Left ventricle myocardium inferior (tissue), 1 donor: ENCODE measurements at places on chromosomes 6 and 20.

DNA sequence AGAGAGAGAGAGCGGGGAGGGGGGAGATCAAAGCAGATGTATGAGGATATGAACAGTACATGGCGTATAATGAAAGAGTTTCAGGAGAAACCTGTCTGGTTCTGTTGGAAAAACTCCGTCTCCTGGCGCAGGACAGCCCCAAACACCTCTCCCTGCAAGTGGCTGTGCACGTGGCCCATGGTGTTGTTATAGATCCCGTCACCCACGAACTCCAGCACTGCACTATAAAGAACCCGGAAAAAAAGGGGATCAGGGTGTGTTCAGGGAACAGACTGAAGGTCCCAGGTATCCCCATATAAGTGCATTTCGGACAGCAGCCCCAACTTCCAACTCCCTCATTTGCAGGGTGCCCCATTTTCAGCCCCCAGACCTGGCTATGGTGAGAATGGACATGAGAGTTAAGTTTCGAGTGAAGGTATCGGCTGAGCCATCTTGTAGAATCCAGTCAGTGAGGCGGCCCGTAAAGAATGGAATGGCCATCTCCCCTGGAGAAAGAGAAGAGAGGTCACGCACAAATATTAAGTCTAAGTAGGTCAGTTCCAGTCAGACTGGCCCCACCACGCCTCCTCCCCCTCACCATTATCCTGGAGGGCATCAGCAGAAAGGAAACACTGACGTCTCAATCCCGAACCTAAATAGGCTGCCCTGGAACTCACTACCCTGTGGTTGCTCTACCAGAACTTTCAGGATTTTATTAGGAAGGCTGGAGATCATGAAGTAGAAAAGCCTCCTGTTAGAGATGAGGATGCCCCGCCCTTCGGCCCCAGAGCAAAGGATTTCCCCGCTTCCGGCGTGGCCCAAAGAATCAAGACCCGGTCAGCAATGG lies 1.3 kb downstream of the TAP1 start:
- peak; percentile 42 for DNase-seq

GRCh38 chr6:97394160-97394748 lies 111.2 kb upstream of the MMS22L start:
- no peak for DNase-seq

DNA sequence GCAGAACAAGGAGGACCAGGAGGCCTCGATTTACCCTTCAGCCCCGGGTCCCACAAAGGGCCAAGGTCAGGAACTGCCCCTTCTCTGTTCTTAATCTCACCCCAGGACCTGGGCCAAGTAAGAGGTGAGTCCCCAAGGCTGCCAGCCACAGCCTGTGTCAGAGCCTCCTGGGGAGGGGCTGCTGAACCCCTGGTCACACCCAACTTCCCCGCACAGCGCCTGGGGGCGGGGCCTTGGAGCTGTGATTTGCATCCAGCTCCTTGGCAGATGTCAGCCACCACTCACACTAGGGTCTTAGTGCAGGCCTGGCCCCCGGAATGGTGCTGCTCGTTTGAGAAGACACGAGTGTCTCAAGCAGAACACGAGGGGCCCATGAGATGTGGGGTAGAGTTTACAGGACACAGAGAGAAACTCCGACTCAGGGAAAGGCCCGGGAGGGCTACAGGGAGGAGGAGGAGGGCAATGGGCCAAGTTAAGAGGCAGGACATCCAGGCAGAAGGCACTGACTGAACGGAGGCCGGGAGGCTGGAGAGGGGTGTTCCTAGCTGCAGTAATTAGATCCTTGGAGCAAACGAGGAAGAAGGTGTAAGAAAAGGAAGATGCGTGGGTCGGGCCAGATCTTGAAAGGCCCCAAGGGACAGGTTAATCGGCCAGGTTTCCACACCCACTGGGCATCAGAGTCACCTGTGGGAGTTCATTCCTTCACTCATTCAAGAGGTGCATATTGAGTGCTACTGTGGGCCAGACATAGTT lies 26.9 kb downstream of the ZBP1 start:
- DNase-seq, result no peak

DNA sequence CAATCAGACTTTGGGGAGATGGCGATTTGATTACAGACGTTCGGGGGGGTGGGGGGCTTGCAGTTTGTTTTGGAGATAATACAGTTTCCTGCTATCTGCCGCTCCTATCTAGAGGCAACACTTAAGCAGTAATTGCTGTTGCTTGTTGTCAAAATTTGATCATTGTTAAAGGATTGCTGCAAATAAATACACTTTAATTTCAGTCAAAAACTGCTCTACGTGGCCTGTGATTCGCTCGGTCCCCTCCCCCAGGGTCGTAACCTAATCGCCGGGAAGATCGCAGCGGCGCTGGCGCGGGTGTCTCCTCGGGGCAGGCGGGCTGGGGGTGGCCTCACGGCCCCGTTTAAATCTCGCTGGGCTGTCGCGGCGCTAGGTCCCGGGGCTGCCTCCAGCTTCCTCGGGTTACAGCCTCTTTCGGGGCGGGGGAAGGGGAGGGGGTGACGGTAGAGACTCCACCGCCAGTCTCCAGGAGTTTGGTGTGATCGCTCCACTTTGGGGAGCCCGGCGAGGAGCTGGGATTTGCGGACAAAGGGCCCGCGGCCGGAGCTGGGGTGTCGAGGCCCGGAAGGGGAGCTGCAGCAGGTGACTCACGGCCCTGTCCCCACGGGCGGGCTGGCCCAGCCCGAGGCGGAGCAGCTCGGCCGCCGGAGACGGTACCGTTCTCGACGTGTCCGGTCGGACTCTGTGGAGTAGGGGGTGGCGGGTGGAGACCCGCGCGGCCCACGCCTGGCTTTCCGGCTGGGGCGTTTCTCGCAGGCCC lies 4.2 kb downstream of the FOXC1 start:
- no peak for DNase-seq

DNA sequence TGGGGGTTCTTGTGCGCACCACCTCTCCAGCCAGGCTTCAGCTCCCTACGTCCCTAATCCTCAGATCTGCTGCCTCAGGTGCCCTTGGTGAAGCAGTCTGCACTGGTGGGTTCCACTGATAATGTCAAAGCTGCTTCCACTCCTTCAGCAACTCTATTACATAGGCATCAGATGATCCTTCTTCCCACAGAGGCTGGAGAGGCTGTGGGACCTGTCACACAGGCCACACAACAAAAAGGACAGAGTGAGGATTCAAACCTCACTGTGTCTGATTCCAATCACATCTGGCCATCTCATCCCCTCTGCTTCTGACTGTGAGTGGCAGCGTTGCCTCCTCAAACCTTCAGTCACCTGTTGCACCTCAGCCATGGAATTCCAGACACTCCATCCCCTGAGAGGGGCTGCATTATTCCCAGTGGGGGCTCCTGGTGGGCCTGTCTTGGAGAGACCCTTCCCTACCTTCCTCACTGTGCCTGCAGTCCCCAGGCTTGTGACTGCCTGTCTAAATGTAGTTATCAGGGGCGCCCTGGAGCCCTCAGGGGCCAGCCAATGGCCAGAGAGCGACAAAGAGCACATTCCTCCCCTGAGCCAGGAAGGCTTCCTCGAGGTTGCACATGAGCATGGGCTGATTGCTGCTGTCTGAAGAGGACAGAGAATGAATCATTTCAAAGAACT lies 211.4 kb upstream of the ECI2 start:
- DNase-seq, result peak; percentile 45

DNA sequence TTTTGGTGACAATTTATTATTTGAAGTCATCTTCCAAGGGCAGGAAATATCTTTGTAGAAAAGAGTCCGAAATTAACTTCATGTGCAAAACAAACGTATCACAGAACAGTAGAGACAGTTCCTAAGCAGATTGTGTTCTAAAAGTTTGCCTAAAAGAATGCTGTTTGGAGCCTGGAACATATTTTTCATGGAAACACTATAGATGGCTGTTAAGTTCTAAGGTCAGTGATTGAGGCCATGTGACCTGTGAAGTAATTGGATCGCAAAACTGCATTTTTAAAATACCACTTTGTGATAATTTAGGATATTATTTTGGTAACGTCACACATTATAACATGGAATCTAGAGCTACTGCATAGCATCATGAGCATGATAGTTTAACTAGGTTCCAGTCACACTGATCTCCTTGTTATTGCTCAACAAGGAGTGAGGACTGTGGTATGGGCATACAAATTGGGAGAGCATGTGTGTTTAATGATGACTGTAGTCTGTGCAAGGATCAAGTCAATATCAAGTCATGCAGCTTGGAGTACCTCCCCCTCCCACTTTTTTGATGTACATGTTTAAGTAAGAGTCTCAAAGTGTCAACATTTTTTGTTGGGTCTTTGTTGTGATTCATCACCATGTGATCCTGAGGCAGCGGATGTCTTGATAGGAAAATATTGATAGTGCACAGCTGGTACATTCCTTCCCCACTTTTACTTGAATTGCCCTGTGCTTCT lies 609.3 kb upstream of the CITED2 start:
- no peak for DNase-seq

DNA sequence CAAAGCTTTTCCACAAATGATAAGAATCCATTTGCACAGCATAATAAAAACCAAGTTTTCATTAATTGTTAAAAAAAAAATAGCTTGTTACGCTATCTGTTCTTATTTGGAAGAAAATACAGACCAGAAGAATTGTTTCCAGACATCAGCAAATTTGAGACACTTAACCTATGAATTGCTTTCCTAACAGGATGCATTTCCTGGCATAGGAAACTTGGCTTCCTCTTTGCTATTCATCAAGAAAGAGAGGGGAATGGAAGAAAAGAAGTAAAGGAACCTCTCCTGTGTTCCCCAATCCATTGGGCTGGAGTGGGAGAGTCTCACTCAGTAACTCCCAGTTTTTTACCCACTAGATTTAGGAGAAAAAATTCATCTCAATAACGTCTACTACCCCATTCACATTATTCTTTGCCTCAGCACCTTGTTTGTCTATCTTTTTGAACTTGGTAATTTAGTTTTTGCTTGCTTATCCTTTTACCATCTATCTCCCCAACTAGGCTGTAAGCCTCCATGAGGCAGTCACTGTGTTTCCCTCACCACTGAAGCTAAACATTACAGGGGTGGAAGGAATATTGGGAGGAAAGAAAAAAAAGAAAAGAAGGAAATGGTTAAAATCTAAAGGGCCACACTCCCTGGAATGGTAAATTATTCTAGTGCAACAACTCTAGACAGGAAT lies 150.3 kb downstream of the COL21A1 start:
- no peak for DNase-seq

DNA sequence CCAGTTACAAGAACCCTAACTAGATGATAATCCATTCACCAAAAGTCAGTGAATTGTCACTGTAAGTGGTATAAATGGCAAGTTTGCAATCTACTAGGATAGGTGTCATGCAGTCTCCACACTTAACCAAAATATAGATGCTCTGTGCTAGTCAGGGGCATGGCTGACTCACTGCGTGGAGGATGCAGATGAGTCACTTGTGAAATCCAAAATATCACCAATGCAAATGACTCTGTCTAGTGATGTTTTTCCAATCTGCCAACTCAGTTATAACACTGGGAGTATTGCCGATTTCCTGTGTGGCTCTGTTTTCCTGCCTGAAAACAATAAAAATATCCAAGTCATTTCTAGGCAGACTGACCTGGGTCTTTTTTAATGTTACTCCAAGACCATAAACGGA lies 47.8 kb upstream of the NRSN1 start:
- DNase-seq, result no peak

GRCh38 chr6:36244641-36245280 lies 25.1 kb upstream of the PNPLA1 start:
- DNase-seq, result no peak

DNA sequence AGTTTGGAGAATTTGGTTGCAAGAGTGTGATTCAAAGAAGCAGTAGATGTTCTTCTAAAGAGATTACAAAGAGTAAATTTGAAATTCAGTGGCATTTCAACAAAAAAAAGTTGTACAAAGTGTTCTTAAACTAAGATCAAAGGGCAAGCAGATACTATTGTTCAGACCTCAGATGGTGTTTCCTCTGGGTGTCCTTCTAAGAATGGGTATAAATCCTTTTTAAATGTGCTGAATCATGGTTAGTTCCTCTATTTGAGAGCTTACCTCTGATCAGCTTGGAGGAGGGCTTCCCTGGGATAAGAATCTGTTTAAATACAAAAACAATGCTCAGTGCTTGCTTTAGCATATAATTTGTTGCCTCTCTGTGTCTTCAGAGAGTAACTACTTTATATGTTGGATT lies 6.3 kb downstream of the BMP6 start:
- DNase-seq, result no peak

GRCh38 chr20:57473246-57474048 lies 51.5 kb downstream of the CTCFL start:
- DNase-seq, result no peak

DNA sequence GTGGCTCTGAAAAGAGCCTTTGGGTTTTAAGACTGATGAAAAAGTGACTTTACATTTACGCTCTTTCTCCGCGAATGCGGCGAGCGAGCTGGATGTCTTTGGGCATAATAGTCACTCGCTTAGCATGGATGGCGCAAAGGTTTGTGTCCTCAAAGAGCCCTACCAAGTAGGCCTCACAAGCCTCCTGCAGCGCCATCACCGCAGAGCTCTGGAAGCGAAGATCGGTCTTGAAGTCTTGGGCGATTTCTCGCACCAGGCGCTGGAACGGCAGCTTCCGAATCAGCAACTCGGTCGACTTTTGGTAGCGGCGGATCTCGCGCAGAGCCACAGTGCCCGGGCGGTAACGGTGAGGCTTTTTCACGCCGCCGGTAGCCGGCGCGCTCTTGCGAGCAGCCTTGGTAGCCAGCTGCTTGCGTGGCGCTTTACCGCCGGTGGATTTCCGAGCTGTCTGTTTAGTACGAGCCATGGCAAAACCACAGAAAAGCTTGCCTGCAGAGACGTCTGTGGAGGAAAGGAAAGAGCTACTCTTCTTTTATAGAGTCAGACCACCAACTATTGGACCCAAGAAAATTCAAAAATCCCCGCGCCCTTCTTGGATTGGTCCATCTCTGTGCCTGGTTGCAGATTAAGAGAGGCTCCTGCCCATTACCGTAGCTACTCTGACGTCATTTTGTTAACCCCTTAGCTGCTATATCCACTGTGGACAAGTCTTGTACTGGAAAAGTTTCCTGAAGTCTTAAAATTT lies 55.5 kb upstream of the HFE start:
- DNase-seq, result peak; percentile 51

DNA sequence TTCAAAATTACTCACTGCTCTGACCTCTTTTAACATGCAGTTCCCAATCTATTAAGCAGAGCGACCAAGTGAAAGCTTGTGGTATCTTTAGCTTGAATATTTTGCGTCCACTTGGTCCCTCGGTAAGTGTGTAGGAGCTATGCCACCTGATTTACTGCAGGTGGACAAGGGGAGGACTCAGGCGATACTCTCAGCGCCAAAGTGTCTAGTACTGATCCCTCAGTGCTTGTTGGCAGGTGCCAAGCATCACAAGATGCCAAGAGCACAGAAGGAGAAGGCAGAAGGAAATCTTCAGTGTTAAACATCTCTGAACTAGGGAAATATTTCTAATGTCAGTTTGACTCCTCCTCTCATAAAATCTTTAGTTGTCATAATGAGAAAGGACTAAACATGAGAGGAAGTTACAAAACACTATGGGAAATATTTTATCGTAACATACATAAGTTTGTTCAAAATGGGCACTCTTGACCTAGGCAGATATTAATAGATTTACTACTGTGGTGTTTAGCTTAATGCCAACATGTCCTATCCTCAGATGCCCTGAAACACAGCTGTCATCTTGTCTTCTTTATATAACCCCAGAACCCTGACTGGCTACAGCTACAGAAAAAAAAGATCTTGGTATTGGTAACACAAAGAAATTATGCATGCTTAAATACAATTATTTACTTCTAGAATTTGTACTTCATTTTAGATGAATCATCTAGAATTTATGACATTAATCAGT lies 19.5 kb downstream of the NHLRC1 start:
- DNase-seq, result no peak
